ENCODE measurements at places on chromosomes 3 and 15.

DNA sequence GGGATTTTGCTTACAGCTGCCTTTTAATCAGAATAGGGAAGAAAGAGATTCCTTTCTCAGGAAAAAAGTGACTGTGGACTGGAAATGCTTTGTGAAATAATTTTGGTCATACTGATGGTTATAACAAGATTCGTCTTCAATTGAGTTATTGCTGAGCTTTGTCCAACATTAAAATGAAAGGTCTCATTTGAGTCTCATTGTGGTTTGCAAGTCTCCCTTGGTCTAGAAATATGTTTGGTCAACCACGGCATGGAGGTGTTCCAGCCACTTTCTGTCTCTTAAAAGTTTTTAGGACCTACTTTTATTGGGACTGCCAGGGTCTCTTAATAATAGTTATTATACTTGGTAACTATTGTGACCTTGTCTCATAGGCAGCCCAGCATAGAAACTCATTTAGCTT lies 15.3 kb downstream of the FLNB start:
- no peak for DNase-seq

DNA sequence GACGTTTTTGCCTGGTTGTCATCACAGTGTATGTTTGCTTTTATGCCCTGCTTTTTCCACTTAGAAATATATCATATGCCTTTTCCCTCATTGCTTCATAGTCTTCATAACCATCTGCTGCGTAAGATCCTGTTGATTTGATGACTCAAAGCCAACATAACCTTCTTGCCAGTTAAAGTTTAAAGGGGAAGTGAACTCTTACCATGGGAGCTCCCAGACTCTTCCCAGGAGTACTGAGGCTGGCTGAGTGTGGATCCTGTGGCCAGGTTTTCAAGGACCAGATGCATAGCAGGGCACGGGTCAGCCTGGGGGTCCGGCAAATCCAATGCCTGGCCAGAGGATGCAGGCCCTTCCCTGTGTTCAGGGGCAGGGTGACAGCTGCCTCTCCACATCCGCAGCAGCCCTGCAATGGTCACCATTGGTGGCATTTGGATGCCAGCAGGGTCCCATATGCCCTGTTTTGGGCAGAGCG lies 42.0 kb upstream of the SACM1L start:
- peak; percentile 91 for DNase-seq

GRCh38 chr15:89666858-89667705 lies 11.8 kb upstream of the KIF7 start:
- no peak for DNase-seq

DNA sequence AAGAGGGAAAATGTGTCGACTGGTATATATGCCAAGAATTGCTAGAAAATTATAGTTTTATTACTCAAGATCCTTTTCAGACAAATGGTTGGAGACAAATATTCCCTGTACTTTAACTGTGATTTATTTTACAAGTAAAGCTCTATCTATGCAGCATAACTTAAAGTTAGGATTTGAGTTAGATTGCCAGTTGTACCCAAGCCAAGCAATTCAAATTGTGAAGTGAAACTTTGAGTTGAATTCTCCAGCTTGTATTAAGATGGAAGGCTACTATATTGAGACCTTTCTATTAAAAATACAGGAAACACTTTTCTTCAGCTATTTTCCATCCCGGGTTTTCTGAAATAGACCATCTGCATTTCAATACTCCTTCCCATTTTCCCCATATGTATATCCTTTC lies 333.1 kb upstream of the RBMS3 start:
- DNase-seq = no peak

DNA sequence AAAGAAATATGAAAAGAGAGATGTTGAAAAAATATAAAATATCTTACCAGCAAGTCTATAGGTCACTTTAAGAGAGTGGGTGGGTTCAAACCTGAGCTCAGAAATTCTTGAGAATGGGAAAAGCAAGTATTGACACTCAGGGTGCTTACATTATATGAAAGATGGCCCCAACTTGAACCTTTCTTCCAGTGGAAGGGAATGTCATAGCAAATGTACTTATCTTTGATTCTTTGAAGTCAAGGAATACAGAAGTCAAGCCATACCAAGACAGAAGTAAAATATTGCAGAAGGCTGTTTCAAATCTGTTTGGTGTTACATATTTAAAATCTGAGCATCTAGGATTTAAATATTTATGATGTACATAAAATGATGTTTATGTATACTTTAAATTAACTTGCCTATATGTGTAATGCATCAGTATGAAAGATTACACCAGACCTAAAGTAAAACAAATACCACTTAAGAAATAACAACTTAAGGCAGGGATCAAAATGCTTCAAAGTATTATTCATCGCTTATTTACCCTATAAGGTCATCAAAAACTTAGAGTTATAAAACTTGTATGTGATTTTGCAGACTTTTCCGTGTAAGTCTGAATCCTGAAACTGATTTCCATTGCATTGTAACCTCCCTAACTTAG lies 8.7 kb downstream of the MME start:
- DNase-seq = no peak

DNA sequence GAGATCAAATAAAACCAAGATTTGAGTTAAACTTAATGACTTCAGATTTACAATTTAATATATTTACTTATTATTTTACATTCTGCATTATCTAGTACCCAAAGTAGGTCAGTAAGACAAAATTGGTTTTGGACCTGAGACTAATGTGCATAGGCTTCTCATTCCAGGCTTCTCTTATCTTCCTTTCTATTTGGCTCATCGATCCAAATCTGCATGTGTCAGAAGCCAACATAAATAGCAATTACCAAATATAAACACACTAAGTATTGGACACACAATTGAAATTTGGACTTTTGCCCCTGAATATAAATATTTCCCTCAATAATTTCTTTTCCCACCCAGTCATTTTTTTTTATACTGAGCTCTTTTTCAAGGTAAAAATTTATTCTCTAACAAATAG lies 290.6 kb upstream of the ARHGEF26 start:
- no peak for DNase-seq

DNA sequence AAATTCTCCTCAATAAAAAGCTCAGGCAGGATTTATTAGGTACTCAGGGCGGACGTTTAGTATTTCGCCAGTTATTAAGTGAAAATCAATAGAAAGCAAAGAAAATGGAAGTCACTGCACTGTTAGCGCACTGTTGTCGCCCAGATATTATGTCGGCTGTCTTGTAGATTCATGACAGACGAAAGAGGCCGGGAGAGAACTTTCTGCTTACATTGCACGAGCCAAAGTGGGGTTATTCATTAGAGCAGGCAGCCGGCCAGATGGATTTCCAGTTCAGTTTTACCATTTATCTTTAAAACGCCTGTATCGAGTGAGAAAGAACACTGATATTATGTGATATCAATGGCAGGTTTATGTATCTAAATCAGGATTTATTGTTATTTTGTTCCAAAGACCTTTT lies 866.0 kb upstream of the NR2F2 start:
- no peak for DNase-seq

- peak; percentile 33 for DNase-seq
Measured at GRCh38 chr3:98589331-98590036, 3.9 kb downstream of the CPOX start.

DNA sequence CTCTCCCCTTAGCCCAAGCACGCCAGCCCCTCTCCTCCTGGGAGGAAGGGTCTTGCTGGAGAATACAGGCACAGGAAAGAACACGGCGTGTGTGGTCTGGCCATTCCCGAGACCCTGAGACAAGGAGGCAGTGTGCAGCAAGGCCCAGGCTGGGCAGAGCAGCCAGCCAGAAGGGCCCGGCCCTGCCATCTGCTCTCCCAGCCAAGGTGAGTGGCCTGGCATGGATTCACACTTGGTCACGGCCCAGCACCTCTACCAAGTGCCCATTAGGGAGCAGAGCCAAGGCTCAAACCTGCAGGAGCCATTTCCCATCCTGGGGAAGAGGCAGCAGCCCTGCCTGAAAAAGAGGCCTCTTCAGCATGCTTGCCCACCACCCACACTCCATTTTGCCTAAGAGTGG lies 28.6 kb downstream of the MEGF11 start:
- no peak for DNase-seq

GRCh38 chr15:48394970-48395369 lies 63.7 kb downstream of the DUT start:
- DNase-seq = no peak

- DNase-seq = no peak
Measured at GRCh38 chr15:62320259-62320658, 155.2 kb upstream of the C2CD4B start.

DNA sequence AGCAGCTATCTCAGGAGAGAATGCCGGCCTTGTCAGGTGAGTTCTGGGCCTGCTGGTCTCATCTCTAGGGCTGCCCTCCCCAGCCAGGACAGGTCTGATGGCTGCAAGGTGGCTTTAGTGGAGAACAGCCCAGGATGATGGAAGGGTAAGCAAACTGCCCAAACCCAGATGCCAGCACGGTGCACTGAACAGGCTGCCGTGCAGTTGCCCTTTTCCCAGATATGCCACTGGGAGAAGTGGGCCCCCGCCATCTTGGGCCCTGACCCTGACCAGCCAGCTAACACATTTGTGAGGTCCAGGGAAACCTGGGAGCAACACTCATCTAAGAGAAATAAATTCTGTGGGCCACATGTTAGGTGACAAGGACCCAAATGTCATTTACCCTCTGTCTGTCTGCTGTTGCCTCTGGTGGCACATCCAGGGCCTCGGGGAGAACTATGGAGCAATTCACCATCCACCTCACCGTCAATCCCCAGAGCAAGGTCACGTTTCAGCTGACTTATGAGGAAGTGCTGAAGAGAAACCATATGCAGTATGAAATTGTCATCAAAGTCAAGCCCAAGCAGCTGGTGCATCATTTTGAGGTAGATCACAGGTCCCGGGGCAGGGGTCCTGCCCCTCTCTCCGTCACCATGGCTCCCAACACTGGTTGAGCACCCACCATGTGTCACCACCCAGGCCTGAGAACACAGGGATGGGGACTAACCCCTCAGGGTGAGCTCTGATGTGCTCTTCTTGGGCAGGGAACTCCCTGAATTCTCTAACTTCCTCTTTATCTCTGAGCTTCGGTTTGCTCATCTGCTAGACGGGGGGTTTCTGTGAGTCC lies 1.8 kb downstream of the ITIH1 start:
- no peak for DNase-seq

GRCh38 chr3:41216993-41217392 lies 17.7 kb downstream of the CTNNB1 start:
- DNase-seq = no peak

DNA sequence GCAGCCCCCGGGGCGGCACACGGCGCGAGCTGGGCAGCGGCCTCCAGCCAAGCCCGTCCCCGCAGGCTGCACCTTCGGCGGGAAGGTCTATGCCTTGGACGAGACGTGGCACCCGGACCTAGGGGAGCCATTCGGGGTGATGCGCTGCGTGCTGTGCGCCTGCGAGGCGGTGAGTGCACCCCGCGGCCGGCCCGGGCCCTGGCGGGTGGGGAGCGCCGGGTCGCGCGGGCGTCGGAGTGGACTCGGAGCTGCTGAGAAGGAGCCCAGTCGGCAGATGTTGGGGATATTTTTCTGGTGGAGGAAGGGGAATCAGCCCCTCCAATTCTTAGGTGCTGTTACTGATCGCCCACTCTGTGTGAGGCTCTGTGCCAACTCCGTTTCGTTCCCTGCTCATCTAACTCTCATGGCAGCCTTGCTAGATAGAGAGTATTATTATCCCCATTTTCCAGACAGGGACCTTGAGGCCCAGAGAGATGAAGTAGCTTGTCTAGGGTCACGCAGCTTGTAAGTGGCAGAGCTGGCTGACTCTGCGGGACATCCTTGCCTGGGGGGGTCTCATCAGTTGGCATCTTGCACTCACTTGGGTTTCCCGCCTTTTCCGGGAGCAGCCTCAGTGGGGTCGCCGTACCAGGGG lies 890 bp downstream of the CHRD start:
- peak; percentile 24 for DNase-seq

- DNase-seq = peak; percentile 41
Measured at GRCh38 chr3:69113536-69113935, 8.9 kb downstream of the LMOD3 start.

- no peak for DNase-seq
Measured at GRCh38 chr3:186464424-186465093, 79.6 kb downstream of the CRYGS start.

DNA sequence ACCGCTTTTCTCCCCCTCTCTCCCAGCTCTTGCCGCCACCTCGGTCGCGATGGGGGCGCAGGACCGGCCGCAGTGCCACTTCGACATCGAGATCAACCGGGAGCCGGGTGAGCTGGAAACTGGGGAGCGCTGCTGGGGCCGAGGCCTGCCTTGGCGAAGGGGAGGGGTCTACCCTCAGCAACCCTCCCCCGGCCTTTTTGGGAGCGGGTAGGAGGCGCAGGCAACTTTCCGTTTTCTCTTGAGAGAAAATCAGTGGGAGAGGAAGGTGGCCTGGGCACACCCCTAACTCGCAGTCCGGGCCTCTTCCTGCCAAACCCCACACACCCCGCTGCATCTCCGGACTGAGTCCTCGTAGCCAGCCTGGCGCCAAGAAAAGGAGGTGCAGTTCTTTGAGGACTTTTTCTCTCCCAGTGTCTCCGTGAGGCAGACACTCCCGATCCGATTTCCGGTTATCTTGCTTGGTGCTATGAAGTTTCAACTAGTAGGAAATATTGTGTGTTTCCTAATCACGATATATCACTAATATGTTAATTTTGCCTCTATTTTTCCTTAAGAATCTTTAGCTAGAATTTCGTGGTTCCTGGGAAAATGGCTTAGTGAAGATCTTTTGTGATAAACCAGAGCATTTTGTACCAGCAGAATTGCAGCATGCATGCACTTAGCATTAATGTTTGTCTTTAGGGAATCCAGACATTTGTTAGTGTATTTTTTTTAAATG lies 631 bp downstream of the NKTR start:
- peak; percentile 81 for DNase-seq

DNA sequence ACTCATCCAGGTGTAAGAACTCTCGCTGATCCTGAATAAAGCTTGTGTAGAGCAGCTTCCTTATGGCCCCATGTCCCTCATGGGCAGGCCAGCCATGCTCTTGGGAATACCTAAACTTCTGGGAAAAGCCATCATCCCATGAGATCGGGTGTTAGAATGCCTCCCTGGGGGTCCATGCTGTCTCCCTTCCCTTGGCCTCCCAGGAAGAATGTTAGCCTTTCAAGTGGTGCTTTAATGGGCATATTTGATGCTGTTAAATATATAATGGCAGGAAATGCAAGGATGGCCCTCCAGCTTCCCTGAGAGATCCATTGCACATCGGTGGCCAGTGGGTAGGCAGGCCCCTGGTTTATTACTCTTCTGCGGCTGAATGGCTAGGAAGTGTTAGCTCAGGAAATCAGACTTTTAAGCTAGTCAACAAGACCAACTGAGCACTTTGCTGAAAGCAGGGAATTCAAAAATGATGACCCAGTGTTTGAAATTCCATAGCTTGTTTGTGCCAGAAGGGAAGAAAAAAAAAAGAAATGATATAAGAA lies 60.5 kb upstream of the LRTM1 start:
- no peak for DNase-seq

All from cardiac muscle cell (in vitro differentiated cells and primary cell).